ENCODE measurements at places on chromosomes 7 and 10.

GRCh38 chr7:36175886-36176285, 22.8 kb downstream of the EEPD1 start:
- no peak for DNase-seq

DNA sequence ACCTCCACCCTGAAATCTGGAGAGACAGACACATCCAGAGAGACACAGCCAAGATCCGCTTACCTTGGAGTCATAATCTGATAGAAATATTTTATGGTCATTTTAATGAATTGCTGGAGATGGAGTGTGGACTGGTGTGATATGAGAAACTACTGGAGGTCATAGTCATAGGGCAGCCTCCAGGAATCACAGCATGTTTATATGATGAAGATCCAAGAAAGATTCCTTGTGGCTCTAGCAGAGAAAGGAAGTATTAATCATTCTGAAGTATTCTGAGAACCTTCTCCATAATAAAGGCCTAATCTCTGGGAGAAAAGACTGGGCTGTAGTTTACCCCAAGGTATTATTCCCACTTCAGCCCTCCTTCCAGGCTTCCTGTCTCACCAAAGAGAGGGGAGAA, 38.0 kb downstream of the POLR1F start:
- DNase-seq: no peak

DNA sequence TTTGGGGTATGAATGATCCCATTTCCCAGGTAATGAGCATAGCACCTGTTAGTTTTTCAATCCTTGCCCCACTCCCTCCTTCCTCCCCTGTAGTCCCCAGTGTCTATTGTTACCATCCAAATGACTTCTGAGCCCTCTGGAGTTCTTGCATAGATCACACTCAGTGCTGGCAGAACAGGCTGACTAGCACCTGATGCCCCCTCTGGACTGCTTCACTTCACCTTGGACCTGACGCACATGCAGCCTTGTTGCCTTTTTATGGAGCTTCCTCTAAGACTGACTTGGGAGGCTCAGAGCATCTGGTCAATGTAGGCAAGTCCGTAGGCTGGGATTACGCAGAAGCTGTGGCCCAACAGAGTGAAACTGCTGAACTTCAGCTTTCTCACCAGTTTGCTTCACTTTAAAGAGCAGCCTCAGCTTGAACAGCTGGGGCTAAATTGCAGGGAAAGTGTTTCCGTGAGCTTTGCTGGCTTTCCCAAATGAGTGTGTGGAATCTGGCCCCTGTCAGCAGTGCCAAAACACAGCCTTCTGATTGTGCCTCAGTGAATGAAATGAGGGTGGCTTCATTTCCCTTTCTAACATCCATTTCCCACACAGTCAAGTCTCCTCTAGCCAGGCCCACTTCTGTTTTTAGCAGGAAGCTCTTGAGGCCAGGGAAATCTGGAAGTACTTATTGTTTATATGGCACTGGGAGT, 48.5 kb downstream of the NXPH1 start:
- no peak for DNase-seq

- DNase-seq: no peak
These were observed 24.7 kb downstream of the ANTXRL start for GRCh38 chr10:46311501-46311951.

DNA sequence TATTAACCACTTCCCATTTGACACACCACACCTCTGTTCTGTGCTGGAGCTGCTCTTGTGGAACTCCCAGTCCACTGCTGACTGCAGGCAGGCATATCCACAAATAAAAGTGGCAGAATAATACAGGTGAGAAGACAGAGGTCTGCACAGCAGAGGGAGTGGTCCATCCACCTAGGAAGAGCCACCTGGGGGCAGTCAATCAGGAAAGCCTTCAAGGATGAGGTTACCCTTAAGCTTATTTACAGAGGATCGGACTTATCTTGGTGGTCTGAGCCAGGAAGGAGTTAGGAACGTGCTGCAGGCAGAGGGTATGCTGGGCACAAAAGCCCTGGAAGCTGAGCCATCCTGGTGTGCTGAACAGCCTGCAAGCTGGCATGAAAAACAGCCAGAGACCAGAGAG, 78.7 kb downstream of the FRMPD2 start:
- no peak for DNase-seq

DNA sequence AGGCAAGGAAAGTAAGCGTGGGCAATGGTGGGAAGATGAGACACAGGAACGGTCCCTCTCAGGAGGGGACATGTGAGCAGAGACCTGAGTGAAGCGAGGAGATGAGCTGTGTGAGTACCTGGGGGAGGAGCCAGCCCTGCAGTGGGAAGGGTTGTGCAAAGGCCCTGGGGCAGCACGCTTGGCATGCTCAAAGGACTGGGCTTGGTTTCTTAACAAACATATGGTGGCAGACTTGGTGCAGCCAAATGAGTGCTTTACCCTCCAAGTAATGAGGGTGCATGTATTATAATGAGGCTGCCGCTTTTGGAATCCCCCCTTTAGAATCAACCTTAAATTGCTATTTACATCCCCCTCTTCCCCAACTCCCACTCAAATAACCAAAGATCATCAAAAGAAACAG, 152.7 kb upstream of the FRMD4A start:
- DNase-seq: no peak

- no peak for DNase-seq
These were observed 3.6 kb downstream of the CREB3L2 start for GRCh38 chr7:137998250-137998649.

GRCh38 chr10:58587676-58588075, 75.0 kb downstream of the BICC1 start:
- DNase-seq: no peak

DNA sequence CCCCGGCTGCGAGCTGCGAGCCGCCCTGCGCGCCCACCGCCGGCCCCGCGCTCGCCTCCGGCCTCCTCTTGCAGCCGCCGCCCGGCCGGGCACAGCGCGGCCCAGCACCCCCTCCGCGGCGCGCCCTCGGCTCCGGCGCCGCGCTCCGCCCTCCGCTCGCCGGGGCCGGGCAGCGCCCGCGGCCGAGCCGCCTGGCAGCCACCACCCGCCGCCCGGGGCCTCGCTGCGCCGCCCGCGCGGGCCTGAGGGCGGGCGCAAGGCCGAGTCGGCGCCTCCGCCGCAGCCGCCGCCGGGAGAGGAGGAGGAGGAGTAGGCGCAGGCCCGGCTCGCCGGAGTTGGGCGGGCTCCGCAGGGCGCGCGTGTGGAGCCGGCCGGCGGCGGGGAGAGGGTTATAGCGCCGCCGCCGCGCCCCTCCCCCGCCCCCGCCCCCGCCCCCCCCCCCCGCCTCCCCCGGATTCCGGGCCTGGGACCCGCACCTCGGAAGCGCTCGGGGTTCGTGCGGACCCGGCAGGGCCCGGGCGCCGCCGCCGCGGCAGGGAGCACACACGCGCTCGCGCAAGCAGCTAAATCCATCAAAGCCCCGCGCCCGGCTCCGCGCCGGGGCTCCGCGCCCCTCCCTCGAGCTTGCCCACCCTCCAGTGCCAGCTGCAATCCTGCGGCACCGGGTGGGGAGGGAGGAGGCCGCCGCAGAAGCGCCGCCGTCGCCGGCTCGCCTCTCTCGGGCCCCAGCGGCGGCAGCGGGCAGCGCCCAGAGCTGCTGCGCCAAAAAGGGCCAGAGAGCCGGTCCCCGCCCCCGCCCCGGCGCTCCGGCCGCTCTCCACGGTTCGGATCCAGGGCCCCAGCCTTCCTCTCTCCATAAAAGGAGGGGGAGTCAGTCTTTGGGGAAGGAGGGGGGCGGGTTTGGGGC, at the start of gene PDGFA:
TSS of gene PDGFA (minus strand) at position 363 of the 907 bp plus-strand sequence. CDS start 845 bp downstream, outside the sequence.
- DNase-seq: no peak

- DNase-seq: peak; percentile 75
These were observed at the start of gene DLX6 for GRCh38 chr7:97005183-97006054. DLX6 (plus strand) TSS chr7:97005553; CDS start chr7:97005978, 425 bp downstream.

Measured in NCI-H510A (cell line).